Ascending aorta (tissue), 2 donors: ENCODE measurements at places on chromosomes 1 and 21. TPM values are rescaled to one million over a fixed set of nuclear protein-coding genes. Genes with fewer than 3 reads are reported as not detected.

Gene OR2T10
- total RNA-seq, result not detected

Gene THEMIS2
- total RNA-seq, result 206 TPM

Gene DENND2D
- 4.4 TPM for total RNA-seq

Gene LEMD1
- total RNA-seq, result not detected

Gene DIPK1A
- 7.0 TPM for total RNA-seq

Gene CSF3R
- total RNA-seq, result 3.1 TPM

Gene RAVER2
- 17.7 TPM for total RNA-seq

Gene ZNF593OS
- total RNA-seq, result not detected

- no peak for DNase-seq
- H3K4me3 ChIP-seq, result no peak overlapping the region
- H3K27ac ChIP-seq, result no peak overlapping the region
- no peaks in the 10 kb centered on the region for H3K4me1 ChIP-seq
- no peaks in the 10 kb centered on the region for H3K27me3 ChIP-seq
- no peaks in the 10 kb centered on the region for H3K36me3 ChIP-seq
Observed at GRCh38 chr1:31248276-31248675, 8.6 kb upstream of the NKAIN1 start.

GRCh38 chr1:1021010-1021919 is 1.3 kb downstream of the AGRN start:
- peak overlapping the region; percentile 93 for H3K4me3 ChIP-seq
- peaks cover 10% of the 10 kb centered on the region for H3K4me1 ChIP-seq
- no peak overlapping the region for H3K27ac ChIP-seq
- DNase-seq, result no peak

DNA sequence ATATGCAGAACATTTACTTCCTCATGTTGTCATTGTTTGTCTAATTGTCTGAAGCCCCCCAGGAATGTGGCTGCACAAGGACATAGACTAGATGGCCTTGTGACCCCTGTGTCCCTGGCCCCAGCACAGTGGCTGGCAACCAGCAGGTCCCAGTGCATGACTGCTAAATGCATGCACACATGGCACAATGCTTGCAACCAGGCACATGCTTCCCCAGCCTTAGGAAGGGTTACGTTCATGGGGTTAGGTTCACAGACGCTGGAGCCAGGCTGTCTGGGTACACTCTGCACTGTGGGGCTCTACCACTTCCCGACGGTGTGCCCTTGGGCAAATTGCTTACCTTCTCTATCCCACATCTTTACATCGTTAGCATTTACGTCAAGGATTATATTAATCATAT is 21.2 kb upstream of the CLIC6 start:
- no peaks in the 10 kb centered on the region for H3K27me3 ChIP-seq
- no peak for DNase-seq
- no peak overlapping the region for H3K4me3 ChIP-seq
- no peaks in the 10 kb centered on the region for H3K4me1 ChIP-seq
- H3K36me3 ChIP-seq, result no peaks in the 10 kb centered on the region

DNA sequence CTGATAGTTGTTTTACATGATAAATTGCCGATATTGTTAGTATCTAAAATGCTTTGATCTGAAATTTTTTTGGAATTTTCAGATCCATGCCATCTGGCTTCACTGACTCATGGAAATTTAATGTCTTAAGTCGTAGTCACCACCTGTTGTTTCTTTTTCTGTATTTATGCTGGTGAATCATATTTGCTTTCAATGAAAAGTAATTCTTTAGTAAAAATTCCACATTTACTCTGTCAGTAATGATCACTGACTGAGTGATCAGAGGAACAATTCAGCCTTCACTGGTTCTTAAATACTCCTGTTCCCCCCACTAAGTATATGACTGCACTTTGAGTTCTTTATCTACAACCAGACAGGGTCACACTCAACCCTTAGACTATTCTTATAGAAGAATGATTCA is 185.6 kb upstream of the NRIP1 start:
- H3K4me3 ChIP-seq, result no peak overlapping the region
- no peaks in the 10 kb centered on the region for H3K27me3 ChIP-seq
- no peak overlapping the region for H3K27ac ChIP-seq
- H3K4me1 ChIP-seq, result no peaks in the 10 kb centered on the region
- no peak for DNase-seq

GRCh38 chr1:222010306-222010705 is 268.4 kb upstream of the DUSP10 start:
- no peak overlapping the region for H3K4me3 ChIP-seq
- H3K27me3 ChIP-seq, result no peaks in the 10 kb centered on the region
- no peaks in the 10 kb centered on the region for H3K36me3 ChIP-seq
- no peak overlapping the region for H3K27ac ChIP-seq
- no peak for DNase-seq

GRCh38 chr21:15592957-15593356 is 136.8 kb upstream of the USP25 start:
- H3K4me3 ChIP-seq, result no peak overlapping the region
- H3K4me1 ChIP-seq, result no peaks in the 10 kb centered on the region
- DNase-seq, result no peak
- H3K27ac ChIP-seq, result no peak overlapping the region

DNA sequence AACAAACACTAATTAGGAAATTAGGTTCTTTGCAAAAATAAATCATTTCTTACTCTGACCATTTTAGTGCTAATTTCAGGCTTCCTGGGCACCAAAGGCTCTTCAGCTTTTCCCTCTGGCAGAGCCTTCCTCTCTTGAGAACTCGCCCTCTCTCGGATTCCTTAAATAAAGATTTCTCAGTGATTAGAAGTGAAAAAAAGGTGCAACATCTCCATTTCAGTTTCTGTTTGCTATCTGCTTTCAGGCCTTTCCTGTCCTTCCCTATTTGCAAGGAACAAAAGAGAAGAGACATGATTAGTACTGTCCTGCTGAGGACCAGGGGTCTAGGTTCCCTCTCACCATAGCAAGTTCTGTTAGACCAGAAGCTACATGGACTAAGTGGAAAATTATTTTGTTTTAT is 27.8 kb upstream of the CACYBP start:
- H3K27me3 ChIP-seq, result no peaks in the 10 kb centered on the region
- no peak for DNase-seq
- H3K36me3 ChIP-seq, result no peaks in the 10 kb centered on the region
- H3K27ac ChIP-seq, result no peak overlapping the region

GRCh38 chr1:88101041-88101440 is 583.0 kb upstream of the PKN2 start:
- H3K4me1 ChIP-seq, result no peaks in the 10 kb centered on the region
- H3K36me3 ChIP-seq, result no peaks in the 10 kb centered on the region
- no peak overlapping the region for H3K27ac ChIP-seq
- no peak overlapping the region for H3K4me3 ChIP-seq
- DNase-seq, result no peak

- no peak overlapping the region for H3K27ac ChIP-seq
- H3K36me3 ChIP-seq, result no peaks in the 10 kb centered on the region
- no peak for DNase-seq
- H3K4me3 ChIP-seq, result no peak overlapping the region
Observed at GRCh38 chr1:240827786-240828185, 215.8 kb upstream of the GREM2 start.

- peaks cover 16% of the 10 kb centered on the region for H3K4me1 ChIP-seq
- peak overlapping the region; percentile 2 for H3K4me3 ChIP-seq
- DNase-seq, result no peak
- H3K36me3 ChIP-seq, result no peaks in the 10 kb centered on the region
Observed at GRCh38 chr21:37737996-37738395, 178.3 kb downstream of the KCNJ6 start.

GRCh38 chr1:212612041-212612961 is 3.7 kb downstream of the ATF3 start:
- H3K36me3 ChIP-seq, result peaks cover 26% of the 10 kb centered on the region
- no peak overlapping the region for H3K4me3 ChIP-seq
- H3K4me1 ChIP-seq, result no peaks in the 10 kb centered on the region
- H3K27me3 ChIP-seq, result no peaks in the 10 kb centered on the region
- DNase-seq, result no peak

DNA sequence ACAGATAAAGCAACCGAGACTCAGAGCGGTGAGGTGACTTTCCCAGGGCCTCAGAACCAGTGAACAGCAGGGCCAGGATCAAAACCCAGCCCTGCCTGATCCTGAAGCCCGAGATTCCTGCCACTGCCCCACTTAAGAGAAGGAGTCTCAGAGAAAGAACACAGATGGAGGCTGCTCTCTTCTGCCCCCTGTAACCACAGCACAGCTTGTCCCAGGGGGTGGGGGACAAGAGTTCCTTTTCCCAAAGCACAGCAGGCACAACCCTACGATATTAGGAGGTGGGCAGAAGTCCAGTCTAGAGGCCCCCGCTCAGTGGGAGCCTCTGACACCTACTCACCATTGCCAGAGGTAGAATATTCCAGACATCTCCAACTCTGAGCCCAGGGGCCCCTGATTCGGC is 24.0 kb upstream of the VWA5B1 start:
- DNase-seq, result no peak
- H3K4me1 ChIP-seq, result no peaks in the 10 kb centered on the region
- no peak overlapping the region for H3K27ac ChIP-seq

- H3K36me3 ChIP-seq, result no peaks in the 10 kb centered on the region
- no peak overlapping the region for H3K4me3 ChIP-seq
- no peak for DNase-seq
Observed at GRCh38 chr1:66624412-66625060, 90.6 kb downstream of the SGIP1 start.

- H3K27me3 ChIP-seq, result no peaks in the 10 kb centered on the region
- H3K27ac ChIP-seq, result peak overlapping the region; percentile 94
- H3K4me1 ChIP-seq, result peaks cover 5% of the 10 kb centered on the region
- H3K4me3 ChIP-seq, result peak overlapping the region; percentile 80
Observed at GRCh38 chr21:33480481-33481103, 818 bp upstream of the TMEM50B start.

GRCh38 chr21:21666689-21667088 is 668.5 kb downstream of the NCAM2 start:
- H3K27me3 ChIP-seq, result no peaks in the 10 kb centered on the region
- DNase-seq, result no peak
- no peak overlapping the region for H3K27ac ChIP-seq
- H3K4me3 ChIP-seq, result no peak overlapping the region
- no peaks in the 10 kb centered on the region for H3K4me1 ChIP-seq

GRCh38 chr1:110339407-110340206 is 430 bp downstream of the RBM15 start:
- DNase-seq, result no peak
- peak overlapping the region; percentile 94 for H3K27ac ChIP-seq
- H3K4me3 ChIP-seq, result peak overlapping the region; percentile 96
- H3K4me1 ChIP-seq, result peaks cover 32% of the 10 kb centered on the region

GRCh38 chr1:157852476-157852875 is 10.9 kb upstream of the CD5L start:
- no peak overlapping the region for H3K27ac ChIP-seq
- no peaks in the 10 kb centered on the region for H3K27me3 ChIP-seq
- no peak for DNase-seq
- no peak overlapping the region for H3K4me3 ChIP-seq
- no peaks in the 10 kb centered on the region for H3K4me1 ChIP-seq
- H3K36me3 ChIP-seq, result no peaks in the 10 kb centered on the region

GRCh38 chr21:15241997-15242736 is 177.4 kb upstream of the NRIP1 start:
- H3K4me3 ChIP-seq, result no peak overlapping the region
- DNase-seq, result no peak
- H3K27me3 ChIP-seq, result no peaks in the 10 kb centered on the region
- no peaks in the 10 kb centered on the region for H3K4me1 ChIP-seq

DNA sequence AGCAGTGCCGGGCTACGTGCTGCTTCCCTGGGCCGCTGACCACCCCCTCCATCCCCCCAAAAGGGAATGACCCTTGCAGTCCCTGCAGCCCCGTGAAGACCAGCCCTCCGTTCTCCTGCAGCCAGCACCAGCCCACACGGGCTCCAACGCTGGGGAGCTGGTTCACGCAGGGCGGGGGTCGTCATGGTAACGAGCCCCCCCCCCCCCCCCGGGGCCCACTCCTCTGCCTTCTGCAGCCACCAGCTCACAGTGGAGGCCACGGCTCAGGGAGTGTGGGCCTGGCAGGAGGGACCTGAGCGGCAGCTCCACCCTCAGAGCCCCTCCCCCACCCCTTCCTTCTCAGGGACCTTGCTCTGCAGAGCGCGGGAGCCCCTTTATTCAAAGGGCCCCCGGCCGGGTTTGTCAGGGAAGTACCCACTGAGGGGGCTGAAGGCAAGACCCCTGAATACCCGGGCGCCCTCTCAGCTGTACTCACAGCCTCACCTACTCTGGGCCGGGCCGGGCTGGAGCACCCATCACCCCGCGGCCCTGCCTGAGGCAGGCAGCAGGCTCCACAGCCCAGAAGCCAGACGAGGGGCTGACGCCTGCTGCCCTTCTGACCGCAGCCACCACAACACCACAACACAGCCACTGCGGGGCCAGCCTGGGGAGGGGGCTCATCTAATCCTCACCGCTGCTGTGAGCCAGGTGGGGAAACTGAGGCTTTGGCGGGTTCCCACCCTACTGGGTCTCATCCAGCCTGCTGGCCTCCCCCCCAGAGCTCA is 12.6 kb downstream of the MEGF6 start:
- H3K4me3 ChIP-seq, result no peak overlapping the region
- DNase-seq, result no peak
- H3K27ac ChIP-seq, result no peak overlapping the region
- H3K4me1 ChIP-seq, result no peaks in the 10 kb centered on the region
- no peaks in the 10 kb centered on the region for H3K36me3 ChIP-seq

DNA sequence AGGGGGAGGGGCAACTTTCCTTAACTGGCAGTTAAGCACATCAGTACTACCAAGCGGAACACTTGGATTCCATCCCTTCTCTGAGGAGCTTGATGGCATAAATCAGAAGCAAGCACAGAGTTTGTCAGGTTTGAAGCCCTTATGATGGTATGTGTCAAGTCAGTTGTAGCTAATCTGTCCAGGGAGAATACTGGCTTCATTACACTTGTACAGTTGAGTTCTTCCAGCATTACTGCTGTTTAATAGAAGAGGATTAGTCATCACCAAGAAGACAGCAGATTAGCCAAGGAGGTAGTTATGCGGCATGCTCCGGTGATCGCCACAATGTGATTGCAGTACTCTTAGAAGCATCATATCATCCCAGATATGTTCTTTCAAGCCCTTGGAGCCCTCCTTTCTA is 2.1 kb upstream of the TDRD5 start:
- no peaks in the 10 kb centered on the region for H3K27me3 ChIP-seq
- H3K4me1 ChIP-seq, result no peaks in the 10 kb centered on the region
- DNase-seq, result no peak
- H3K36me3 ChIP-seq, result no peaks in the 10 kb centered on the region

DNA sequence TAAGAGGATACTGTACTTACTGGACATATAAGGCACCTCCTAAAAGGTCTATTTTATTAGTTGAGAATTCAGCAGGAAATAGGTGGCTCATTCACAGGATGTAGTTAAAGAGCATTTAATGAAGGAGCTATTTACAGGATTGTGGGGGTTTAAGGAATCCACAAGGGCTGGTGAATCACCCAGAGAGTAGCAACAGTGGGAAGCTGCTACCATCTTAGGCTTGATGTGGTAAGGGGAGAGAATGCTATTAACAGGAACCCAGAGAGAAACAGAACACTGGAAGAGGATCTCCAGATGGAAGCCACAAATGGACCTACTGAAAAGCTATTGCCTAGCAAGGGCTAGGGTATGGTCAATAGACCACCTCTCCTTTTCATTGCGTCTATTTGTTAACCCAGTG is 52.0 kb upstream of the COL11A1 start:
- H3K4me3 ChIP-seq, result no peak overlapping the region
- H3K36me3 ChIP-seq, result no peaks in the 10 kb centered on the region
- no peak for DNase-seq
- no peaks in the 10 kb centered on the region for H3K27me3 ChIP-seq
